ENCODE measurements at places on chromosomes 1 and 21.

GRCh38 chr21:38837806-38838461 lies 32.2 kb downstream of the ETS2 start:
- DNase-seq = no peak

- no peak for DNase-seq
These were observed 160.5 kb downstream of the LRRC40 start for GRCh38 chr1:70044832-70045231.

DNA sequence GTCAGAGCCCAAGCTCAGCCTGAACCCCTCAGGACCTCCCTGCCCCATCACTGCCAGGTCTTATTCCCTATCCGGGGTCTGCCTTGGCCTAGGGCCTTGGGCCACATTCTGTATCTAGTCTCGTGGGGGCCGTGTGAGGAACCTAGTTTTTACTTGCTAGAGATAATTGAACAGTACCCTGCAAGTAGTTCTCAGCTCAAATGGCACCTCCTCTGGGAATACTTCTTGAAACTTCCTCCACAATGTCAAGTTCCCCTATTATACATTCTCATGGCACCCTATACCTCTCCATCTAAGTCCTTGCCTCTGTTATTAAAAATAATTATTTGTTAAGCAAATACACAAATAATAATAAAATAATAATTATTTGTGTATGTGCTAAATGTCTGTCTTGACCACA lies 32.9 kb upstream of the CSF1 start:
- no peak for DNase-seq

DNA sequence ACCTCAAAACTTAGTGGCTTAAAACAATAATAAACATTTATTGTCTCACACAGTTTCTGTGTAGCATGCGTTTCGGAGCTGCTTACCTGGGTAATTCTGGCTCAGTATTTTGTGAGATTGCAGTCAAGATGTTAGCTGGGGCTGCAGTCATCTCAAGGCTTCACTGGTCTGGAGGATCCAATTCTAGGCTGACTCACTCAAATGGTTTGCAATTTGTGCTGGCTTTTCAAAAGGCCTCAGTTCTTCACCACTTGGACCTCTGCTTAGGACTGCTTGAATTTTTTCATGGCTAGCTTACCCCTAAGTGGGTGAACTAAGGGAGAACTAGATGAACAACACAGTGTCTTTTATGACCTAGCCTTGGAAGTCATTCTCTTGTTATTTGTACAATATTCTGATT lies 21.0 kb downstream of the XPR1 start:
- DNase-seq = no peak

DNA sequence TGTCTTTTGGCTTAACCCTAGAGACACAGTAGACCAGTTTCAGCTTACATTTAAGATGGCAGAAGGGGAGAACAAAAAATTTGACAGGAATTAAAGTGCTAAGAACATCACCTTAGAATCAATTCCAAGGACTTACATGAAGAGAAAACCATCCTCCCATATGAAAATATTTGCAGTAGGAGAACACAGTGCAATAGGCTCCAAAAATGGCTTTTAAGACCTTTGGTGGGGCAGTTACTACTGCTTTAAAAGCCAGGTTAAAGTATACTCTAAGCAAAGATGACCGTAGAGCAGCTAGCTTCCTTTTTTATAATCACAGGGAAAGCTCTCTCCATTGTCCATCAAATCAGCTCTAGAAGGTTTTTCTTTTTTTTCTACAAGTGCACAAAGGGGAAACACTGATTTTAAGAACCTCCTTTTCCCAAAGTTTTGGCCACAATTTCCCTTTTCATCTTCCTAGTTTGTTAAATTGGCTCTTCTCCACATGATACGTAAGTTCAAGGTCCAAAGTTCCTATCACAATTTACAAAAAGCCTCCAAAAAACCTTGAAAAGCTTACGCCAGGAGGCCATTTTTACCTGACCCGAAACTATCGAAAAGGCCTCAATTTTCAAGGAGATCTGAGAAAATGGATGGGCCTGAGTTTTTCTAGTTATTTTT lies 3.3 kb downstream of the TXNIP start:
- DNase-seq = no peak

- DNase-seq = no peak
These were observed 17.5 kb downstream of the EYA3 start for GRCh38 chr1:28070725-28071593.

GRCh38 chr1:243620096-243620495 lies 229.9 kb downstream of the AKT3 start:
- DNase-seq = no peak

DNA sequence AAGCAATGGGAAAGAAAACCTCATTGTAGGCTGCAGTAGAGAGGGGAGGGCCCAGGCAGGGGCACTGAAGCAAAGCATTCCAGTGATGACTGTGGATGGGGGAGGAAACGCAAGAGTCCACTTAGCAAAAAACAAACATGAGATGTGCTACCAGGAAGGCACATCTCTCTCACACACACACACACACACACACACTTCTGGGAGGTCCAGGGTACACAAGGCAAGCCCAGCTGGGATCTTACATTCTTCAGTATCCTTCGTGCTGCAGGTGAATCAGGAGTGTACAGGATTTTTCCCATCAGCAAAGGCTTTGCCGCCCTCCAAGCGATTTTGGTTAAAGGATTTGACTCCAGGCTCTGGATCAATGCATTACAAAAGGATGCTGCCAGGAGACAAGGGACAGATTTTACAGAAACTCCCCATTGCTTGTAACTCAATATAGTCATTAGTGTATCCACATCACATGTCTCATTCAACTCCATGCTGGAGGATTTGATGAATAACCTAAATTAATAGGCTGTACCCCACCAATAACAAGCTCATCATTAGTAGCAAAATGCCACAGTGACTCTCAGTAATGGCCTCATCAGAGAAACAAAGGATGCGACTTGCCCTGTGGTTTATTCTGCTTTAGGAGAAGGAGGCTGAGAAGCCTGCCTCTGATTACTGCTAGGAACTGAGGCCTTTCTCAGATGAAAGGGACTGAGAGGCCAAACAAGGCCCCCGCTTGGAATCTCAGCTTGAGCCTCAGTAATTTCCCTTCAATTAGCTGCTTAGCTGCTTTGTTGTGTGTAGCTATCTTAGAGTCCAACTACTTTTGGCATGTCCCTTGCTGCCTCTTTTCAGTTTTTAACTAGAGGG lies 41.6 kb downstream of the ABCA4 start:
- no peak for DNase-seq

DNA sequence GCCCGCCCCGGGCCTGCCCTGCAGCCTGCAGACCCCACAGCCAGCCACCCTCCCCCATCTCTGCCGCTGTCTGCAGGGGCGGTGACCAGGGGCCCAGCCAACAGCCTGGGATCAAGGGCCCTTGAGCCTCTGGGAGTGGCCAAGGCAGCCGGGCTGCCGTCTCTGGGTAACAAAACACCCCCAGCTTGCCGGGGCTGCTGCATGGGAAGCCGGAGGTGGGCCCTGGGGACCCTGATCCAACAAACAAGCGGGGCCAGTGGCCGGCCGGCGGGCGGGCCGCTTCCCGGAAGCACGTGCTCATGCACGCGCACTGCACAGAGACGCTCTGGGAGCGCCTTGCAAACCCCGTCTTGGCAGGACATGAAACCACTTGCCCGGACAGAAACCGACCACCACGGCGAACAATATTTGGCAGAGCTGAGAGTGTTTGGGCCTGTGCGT lies 13.2 kb downstream of the MEGF6 start:
- DNase-seq = no peak

GRCh38 chr1:6614929-6615785 lies 1.6 kb downstream of the PHF13 start:
- no peak for DNase-seq

DNA sequence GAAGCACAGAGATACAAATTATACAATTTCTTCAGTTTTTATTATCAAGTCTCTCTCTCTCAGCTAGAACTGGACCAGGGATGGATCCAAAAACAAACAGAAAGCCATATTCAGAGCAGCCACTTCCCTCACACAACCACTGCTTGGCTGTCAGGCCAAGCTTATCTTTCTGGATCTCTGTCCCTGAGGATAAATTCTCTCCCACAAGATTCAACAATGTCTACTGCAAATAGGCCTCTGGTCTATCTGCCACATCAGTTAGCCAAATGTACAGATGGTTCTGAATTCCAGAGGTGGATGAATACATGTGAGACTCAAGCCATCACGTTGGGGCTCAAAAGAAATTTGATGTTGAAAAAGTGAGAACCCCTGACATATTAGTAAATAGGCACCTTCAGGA lies 350.9 kb downstream of the LTN1 start:
- DNase-seq = no peak

- DNase-seq = peak; percentile 63
These were observed 22.7 kb downstream of the ZBTB8OS start for GRCh38 chr1:32627596-32628162.

GRCh38 chr1:86478416-86479156 lies 9.9 kb downstream of the CLCA1 start:
- DNase-seq = no peak

- DNase-seq = no peak
These were observed 13.7 kb downstream of the BLACAT1 start for GRCh38 chr1:205442051-205442725.

DNA sequence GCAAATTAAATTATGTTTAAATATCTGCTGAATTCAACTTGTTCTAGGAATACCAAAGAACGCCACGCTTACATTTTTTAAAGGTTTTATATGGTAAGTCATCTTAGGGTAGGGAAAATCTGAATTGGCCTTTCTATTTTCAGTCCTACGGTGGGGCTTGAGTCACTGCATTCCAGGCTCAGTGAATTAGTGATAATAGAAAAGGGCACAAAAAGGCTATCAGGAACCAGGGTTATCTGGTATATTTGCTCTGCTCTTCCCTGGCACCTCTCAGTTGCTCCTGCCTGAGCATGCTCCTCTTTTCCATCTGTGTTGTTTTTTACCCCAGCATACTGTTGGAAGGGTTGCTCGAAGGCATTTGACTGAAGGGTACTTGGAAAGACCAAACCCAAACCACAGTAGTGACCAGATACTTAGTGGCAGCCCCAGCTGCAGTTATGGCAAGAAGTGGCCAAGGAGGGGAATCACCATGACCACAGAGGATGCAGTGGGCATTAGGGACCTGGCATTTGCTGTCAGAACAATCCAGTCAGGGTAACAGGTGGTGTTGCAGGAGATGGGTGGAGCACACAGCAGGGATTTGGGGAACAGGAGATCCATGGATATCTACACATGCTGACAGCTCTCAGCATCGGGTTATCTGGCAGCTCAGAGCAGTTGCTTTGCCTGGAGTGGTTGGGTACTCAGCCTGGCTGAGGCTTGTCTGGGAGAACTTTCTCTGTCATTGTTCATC lies 2.3 kb downstream of the OVAAL start:
- no peak for DNase-seq

DNA sequence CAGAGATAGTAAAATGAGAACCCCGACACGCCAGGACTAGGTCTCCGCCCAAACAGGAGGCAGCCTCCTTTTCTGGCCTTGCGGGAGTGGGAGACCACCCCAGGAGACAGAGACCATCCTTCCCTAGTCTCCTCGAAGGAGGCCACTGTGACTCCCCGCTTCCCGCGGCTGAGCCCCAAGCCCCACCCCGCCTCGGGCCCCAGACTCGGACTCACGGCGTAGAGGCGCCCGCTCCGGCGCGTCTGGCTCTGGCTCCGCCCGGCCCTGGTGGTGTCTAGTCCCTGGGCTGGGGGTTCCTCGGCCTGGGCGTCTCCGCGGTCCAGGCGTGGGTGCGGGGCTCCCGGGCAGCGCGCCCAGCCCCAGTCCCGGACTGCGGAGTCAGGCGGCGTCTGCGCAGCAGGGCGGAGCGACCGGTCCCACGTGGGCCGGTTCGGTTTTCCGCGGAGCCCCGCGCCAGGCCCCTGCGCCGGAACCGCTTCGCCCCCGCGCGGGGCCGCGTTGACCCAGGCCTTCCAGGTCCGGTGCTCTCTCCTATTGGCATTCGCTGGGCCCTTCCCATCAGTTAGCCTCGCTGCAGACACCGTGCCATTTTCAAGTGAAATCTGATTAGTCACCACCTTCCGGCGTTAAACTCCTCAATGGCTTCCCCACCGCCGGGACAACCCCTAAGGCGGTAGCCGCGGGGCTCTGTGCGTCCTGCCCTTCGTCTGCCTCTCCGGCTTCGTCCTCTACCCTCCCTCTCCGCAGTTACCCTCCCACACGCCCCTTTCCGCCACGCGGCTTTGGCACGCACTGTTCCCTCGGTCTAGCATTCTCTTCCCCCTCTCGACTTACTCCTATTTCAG lies at the start of gene C1orf216:
Gene C1orf216, minus strand, starts transcription at position 393 of the 845 bp plus-strand sequence. CDS start 2,563 bp downstream, outside the sequence.
- peak; percentile 89 for DNase-seq

DNA sequence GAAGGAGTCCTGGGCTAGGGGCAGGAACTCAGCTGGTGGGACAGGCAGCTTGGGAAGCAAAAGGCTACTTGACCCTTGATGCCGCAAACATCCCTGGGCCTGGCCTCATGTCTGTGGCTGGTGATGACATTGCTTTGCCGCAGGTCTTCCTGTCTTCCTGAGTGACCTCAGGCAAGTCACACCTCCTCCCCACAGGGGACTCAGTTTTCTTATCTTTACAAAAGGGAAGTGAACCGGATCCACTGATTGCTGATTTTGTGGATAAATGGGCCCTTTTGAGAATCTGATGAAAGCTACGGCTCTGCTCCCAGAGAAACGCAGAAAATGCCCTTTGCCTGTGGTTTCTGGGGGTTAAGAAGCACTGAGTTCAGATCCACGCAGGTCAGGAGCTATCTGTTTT lies 20.7 kb downstream of the PLOD1 start:
- no peak for DNase-seq

Measured in bone marrow (tissue), 2 donors.